ENCODE measurements at places on chromosomes 12 and 14. TPM values are rescaled to one million over a fixed set of nuclear protein-coding genes. Genes with fewer than 3 reads are reported as not detected.
A peak's percentile ranks its signal among the peaks of the same experiment; 100 is the strongest.

TMCC3 gene
- total RNA-seq: 0.43 TPM

CIPC gene
- total RNA-seq: 13.6 TPM

DNA sequence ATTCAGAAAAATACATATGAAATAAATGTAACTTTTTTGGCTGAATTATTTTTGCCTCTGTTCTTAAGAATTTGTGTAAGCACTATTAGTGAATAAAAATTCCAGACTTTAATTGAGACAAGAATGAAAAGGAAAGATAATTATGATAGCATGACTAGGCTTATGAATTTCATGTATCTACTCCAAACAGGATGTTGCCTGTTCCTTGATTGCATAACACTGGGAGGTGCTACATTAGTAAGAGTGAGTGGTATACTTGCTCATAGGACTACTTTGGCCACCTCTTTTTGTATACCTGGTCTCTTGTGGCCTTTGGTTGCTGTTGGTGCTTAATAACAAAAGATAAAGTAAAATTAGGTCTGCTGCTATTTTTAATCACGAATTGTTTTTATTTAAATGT lies 112.8 kb downstream of the NAV3 start:
- peak; percentile 82 for DNase-seq

SSPN gene
- 1.0 TPM for total RNA-seq

- DNase-seq: no peak
These were observed 122.2 kb downstream of the NTS start for GRCh38 chr12:85996280-85996679.

Data from H4 (cell line).